Muscle of arm (tissue), 14 donors: ENCODE measurements at places on chromosomes 1 and 21. TPM values are rescaled to one million over a fixed set of nuclear protein-coding genes. Genes with fewer than 3 reads are reported as not detected.

DNA sequence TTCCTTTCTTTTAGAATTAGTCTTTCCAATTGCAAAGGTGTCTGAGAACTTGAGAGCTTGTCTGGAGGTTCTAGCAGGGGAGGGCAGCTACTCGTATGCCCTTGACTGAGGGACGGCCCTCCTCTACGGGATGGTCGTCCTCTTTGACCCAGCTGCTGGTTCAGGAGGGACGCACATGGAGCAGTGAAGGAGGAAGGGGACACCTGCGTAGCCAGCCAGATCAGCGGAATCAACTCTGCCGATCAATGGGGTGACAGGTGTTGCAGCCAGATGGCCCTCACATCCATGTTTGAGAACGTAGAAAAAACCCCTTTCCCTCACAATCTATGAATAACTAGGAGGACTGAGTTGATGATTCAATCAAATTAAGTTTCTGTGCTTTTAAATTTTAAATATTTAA is 15.7 kb upstream of the A3GALT2 start:
- no peak for DNase-seq

- no peak for DNase-seq
Measured at GRCh38 chr1:5941671-5942070, 50.6 kb downstream of the NPHP4 start.

- no peak for DNase-seq
Measured at GRCh38 chr1:213982289-213982671, 5.5 kb upstream of the PROX1 start.

DNA sequence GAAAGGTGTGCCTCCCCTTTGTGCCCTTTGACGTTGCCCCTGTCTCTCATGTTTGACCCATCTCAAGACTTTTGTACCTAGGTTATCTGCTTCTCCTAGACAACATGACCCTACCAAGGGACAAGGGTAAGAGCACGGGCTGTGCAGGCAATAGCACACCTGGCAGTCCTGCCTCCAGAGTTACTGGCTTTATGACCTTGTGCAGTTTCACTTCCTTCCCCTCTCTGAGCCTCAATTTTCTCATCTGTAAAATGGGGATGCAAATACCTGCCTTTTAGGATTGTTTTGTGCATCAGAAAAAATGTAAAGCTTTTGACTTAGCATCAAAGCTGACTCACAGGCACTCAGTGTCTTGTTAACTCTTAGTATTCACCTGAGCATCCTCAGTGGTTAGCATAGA is 36.4 kb downstream of the ELK4 start:
- no peak for DNase-seq

HTR1D gene
- polyA plus RNA-seq = not detected

DNA sequence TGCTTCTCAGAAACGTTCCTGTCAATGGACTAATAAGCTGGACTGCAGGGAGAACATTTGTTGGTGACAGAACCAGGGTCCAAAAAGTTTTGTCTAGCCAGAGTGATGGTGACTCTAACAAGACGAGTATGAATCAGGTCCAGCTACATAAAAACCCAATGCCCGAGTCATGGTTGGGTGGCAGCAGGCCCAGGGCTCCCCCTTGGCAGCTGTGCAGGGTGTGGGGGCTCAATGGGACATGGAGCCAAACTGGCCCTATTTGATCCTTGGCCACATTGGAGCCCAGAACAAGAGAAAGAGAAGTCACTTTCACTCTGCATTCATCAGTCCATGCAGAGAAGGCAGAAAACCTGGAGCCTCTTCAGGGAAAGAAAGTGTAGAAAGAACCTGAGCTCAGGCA is 37.9 kb upstream of the TENT5C start:
- no peak for DNase-seq

DNA sequence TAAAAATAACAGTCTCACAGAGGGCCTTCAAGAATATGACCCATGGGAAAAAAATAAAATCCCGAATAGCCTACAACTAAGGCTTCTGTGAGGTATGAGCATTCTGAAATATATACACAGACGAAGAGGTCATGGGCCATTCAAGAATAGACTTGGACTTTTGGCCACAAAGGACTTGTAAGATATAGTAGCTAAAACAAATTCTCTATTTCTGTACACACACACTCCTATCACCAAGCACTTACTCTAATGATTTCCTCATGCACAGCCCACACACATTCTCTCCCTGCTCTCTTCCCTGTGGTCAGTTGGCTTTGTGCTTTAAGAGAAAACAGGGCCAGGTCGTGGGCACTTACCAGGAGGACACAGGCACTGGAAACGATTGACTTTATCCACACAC is 69.7 kb upstream of the ADAM30 start:
- no peak for DNase-seq

DNA sequence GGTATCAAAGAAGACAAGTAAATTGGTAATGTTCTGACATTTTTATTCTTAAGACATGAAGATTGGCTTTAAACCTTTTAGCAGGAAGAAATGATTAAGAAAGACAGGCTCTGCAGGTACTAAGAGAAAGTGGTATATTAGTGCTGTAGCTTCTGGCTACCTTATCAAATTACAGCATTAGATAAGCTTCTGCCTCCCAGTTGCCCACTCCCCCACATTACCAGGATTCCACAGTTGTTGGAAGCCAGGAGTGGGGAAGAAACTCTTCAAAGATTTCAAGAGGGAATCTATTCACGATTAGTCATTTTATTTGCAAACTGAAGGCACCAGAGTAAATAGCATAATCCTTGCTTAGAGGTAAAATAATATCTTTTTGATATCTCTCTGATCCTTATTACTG is 274.9 kb downstream of the LMO4 start:
- DNase-seq = no peak
